ENCODE measurements at places on chromosomes 4 and X. TPM values are rescaled to one million over a fixed set of nuclear protein-coding genes. Genes with fewer than 3 reads are reported as not detected.

The TMPRSS11B gene
- total RNA-seq, result 0.83 TPM

- H3K4me3 ChIP-seq, result no peak overlapping the region
- DNase-seq, result no peak
- H3K36me3 ChIP-seq, result no peaks in the 10 kb centered on the region
- H3K27me3 ChIP-seq, result no peaks in the 10 kb centered on the region
- no peaks in the 10 kb centered on the region for H3K4me1 ChIP-seq
Measured at GRCh38 chrX:101368800-101369199, 17.2 kb downstream of the BTK start.

GRCh38 chr4:76658231-76659102 is 223.4 kb downstream of the SHROOM3 start:
- H3K36me3 ChIP-seq, result no peaks in the 10 kb centered on the region
- H3K4me3 ChIP-seq, result no peak overlapping the region
- H3K27ac ChIP-seq, result no peak overlapping the region
- H3K27me3 ChIP-seq, result no peaks in the 10 kb centered on the region

- H3K4me1 ChIP-seq, result no peaks in the 10 kb centered on the region
- H3K27me3 ChIP-seq, result no peaks in the 10 kb centered on the region
- no peak for DNase-seq
- no peak overlapping the region for H3K4me3 ChIP-seq
- H3K27ac ChIP-seq, result no peak overlapping the region
Measured at GRCh38 chr4:89590128-89590527, 246.8 kb downstream of the SNCA start.

DNA sequence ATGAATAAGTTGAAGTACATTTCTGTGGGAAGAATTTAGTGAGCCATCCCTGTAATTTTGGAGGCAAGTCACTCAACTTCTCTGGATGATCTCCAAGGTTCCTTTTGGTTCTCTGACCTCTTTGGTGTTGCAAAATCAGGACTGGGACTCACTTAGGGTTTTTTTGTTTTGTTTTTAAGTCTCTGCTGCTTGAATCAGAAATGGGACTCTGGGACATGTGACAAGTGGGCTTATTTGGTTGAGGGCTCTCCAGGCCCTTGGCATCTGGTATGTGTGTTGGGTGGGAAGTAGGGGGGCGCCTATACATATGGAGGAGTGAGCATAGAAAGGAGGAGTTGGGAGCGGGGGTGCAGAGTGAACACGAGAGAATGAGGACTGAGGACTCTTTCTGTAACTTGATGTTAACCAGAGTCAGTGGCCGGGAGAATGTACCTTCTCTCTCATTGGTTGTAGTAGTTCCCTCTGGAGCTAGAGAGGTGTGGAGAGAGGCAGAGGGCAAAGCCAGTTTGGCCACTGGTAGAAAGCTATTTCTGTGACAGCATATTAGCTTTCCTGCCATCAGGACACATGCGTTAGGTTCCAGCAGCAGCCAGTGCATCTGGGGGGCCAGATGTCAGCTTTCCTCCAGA is 1.9 kb downstream of the ARHGAP10 start:
- peaks cover 49% of the 10 kb centered on the region for H3K4me1 ChIP-seq
- H3K27me3 ChIP-seq, result no peaks in the 10 kb centered on the region
- H3K36me3 ChIP-seq, result no peaks in the 10 kb centered on the region
- DNase-seq, result no peak

- no peaks in the 10 kb centered on the region for H3K36me3 ChIP-seq
- no peaks in the 10 kb centered on the region for H3K4me1 ChIP-seq
- no peak overlapping the region for H3K4me3 ChIP-seq
- no peaks in the 10 kb centered on the region for H3K27me3 ChIP-seq
- no peak overlapping the region for H3K27ac ChIP-seq
Measured at GRCh38 chr4:33780952-33781791, 2463.1 kb downstream of the ARAP2 start.
